ENCODE measurements at places on chromosomes 1 and 21.

- no peak for DNase-seq
Observed at GRCh38 chr1:36085686-36086526, 2.0 kb downstream of the TEKT2 start.

DNA sequence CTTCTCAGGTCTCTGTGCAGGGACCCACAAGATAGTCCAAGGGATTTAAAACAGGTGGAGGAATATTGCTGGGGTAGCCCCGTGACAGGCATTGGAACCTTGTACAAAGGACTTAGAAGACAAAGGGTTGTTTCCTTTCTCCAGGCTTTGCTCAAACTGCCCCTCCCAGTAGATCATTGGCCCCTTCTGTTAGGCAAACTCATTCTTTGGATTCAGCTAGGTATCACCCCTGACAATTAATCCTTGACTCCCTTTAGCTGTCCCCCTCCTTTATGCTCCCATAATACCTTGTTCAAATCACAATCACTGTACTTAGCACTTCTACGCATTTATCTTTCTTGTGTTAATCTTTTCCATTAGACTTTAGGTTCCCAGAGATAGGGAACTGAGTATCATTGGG, 360.5 kb downstream of the KCNH1 start:
- DNase-seq, result no peak

DNA sequence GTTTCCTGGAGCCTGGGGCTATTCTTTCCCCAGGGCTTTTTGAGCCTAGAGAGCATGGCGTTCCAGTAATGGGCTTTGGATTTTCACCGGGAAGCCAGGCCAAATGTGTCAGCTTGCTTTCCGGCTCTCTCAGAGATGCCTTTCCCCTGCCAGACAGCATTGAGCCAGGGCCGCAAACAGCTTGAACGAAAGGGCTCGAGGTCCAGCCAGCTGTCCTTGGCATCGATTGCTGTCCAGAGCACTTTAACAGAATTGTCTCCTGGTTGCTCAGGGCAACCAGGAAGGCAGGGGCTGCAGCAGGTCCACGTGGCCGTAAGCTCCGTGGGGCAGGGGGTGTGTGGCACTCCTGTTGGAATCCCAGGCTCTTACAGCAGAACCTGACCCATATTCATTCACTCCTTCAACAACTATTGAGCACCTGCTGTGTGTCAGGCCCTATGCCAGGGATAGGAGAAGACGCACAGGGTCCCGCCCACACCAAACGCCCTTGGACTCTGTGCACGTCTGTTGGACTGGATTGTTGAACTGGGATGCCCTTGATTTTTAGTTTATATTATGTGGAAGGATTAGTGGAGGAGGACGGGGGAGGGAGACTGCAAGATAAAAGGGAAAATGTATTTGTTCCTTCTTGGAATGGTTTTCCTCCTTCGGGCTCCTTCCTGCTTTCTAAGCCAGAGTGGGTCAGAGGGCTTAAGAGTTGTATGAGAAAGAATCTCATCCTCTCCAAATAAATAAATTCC, 38.7 kb upstream of the EFHD2 start:
- DNase-seq, result no peak

- DNase-seq, result no peak
Observed at GRCh38 chr1:186864296-186864695, 35.5 kb downstream of the PLA2G4A start.

GRCh38 chr1:222711319-222712252, 705 bp downstream of the AIDA start:
- peak; percentile 49 for DNase-seq

DNA sequence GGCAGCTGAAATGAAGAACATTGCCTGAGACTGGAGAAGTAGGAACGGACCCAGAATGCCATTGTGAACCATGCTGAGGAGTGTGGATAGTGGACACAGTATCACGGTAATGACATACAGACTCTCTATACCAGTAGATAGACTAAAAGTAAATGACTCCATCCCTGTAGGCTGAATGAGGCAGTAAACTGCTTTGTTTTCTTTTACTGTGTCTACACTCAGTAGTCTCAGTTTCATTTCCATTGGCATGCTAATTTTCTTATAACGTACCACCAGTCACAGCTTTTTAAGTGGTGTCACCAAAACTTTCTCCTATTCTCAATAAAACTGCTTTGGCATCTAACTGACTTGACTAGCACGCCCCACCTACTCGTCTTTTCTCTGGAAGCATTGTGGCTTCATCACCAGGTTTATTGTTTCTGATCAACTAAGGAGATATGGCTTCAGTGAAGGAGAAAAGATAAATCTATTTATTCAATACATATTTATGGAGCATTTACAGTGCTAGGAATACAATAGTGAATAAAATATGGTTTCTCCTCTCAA, 8.4 kb upstream of the ZNF697 start:
- DNase-seq, result no peak

- no peak for DNase-seq
Observed at GRCh38 chr1:163684785-163685184, 363.0 kb downstream of the NUF2 start.

- DNase-seq, result no peak
Observed at GRCh38 chr1:205677167-205677566, 3.1 kb downstream of the SLC45A3 start.

DNA sequence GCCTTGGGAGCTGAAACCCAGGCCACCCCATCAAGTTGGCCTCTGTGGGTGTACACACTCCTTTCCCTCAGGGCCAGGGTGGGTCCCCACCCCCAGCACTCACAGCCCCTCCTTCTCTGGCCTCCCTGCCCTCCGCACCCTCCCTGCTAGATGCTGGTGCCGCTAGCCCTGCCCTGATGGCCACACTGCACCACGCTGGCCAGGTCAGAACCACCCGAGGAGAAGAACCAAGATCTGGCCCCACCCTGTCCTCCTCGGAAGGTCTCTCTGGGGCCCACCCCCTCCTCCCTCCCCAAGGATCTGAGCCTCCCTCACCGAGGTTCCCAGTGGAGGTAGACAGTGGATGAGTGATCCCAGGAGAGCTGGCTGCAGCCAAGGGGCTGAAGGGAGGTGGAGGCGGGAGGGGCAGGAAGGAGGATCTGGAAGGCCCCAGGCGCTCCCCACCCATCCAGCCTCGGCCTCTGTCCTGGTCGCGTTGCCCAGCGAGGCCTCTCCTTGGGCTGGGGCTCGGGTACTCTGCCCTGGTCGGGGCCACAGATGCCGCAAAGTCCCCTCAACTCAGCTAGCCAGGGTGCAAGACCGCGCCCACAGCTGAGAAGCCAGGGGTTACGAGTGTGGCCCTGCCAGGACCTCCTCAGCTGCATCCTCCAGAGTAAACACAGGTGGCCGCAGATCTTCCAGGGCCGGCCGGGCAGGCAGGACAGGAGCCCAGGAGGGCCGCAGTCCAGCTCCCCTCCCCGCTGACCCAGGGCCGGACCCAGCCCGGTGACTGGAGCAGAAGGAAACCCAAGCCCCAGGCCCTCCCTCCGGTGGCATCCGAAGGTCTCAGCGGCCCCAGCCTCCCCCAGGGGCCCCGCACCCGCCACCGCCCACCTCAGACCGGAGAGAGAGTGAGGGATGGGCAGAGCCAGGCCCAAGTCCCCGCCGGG, 5.2 kb downstream of the B3GALT6 start:
- DNase-seq, result no peak

GRCh38 chr1:94863919-94864318, 43.8 kb downstream of the SLC44A3 start:
- DNase-seq, result no peak

DNA sequence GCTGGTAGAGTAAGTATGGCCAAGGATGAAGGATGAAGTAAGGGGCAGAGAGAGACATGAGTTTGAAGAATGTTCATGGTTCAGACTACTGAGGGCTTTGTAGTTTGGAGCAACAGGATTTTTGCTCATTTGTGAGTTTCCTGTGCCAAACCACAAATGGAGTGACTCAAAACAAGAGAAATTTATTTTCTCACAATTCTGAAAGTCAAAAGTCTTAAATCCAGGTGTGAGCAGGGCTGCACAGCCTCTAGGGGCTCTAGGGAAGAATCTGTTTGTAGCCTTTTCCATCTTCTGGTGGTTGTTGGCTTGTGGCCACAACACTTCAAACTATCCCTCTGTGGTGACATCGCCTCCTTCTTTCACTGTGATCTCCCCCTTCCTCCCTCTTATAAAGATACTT, 58.9 kb downstream of the RHOU start:
- DNase-seq, result no peak
